ENCODE measurements at places on chromosomes 5 and 9.
A peak's percentile ranks its signal among the peaks of the same experiment; 100 is the strongest.

GRCh38 chr9:93810028-93810971 is 144.9 kb downstream of the BARX1 start:
- peak; percentile 37 for DNase-seq

DNA sequence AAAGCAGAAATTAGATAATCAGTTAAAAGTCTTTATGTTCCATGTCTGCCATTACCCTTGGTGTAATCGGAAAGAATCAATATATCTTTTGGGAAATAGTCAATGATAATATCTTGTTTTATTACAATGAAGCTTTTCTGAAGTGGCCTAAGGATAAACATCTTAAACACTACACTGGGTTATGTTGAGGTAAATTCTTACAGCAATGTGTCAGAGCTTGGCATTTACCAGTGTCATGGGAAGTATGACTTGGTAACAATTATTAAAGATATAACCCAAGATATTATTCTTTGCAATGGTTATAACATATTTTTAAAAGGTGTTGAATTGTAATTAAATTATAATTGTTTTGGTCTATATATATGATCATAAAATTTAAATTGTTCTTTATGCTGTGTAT is 84.7 kb downstream of the CFAP95 start:
- no peak for DNase-seq

GRCh38 chr5:122877518-122877917 is 32.1 kb downstream of the SNX24 start:
- DNase-seq: no peak

DNA sequence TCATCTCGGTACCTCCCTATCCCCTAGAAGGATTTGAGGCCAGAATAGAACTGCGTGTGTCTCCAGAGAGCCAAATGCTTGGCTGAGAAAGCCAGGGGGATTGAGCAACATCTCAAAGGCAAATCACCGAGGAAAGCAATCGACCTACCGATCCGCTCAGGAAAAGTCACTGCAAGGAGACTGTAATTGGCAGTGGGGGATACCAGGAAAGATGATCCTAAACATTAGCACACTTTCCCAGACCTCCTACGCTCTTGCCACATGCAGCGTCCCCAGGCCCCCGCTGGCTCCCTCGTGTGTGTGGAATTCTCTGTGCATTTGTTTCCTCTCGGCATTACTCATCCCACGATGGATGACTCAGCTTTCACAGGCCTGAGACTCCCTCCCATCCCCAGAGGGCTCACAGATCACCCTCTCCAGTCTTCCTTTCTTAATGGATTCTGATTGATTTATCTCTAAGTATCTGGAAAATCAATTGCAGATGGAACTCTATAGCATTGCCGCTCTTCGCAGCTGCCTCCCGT is 82.2 kb upstream of the ICE1 start:
- DNase-seq: peak; percentile 74

DNA sequence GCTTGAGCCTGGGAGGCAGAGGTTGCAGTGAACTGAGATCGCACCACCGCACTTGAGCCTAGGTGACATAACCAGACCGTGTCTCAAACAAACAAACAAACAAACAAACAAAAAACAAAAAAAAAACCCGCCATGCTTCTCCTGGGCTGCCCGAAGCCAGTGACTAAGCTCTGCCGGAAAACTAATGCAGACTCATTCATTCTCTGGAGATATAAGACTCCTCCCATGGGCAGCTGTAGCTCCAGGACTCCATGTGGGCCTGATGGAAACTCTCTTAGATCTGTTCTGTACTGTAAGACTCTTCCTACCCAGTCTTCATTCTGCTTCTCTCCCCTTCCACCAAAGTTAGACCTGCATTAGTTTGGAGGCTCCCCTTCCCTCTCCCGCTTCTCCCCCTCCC is 11.1 kb downstream of the GLDC start:
- DNase-seq: no peak

DNA sequence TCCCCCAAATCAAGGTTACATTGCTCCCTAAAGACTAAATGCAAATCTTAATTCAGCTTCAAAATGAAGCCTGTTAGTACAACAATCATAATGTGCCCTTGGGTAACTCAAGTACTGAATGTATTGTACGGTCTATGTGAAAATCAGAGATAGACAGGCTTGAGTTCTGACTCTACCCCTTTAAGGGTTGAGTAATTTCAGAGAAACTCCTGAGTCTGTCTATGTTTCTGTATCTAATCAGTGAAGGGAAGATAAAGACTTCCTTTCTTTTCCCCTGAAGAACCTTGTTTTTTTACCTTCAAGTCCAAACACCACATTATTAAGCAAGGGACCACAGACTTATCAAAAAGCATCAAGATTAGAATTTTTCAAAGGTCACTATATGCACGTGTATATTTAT is 108.2 kb downstream of the MPDZ start:
- no peak for DNase-seq

DNA sequence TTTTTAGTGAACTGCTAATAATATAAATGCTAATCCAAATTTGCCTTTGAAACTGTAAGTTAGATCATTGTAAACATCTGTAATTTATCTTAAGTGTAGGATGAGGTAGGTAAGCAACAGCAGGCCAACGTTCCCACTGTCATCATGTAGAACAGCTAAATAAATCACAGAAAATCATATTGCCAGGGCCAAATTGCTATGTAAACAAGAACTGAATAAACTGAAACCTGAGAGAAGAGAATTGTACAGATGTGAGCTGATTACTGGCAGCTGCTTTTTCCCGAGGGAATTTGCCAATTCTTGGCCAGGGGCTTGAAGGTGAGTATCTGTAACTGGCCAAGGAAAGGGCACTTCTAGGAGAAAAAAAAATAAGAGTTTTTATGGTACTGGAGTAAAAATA is 97.6 kb downstream of the CDH10 start:
- no peak for DNase-seq
